ENCODE measurements at places on chromosomes 4 and X.
A peak's percentile ranks its signal among the peaks of the same experiment; 100 is the strongest.

GRCh38 chr4:108272561-108272960 lies 103.8 kb upstream of the LEF1 start:
- no peak for DNase-seq

- no peak for DNase-seq
Observed at GRCh38 chr4:137124278-137124932, 407.9 kb downstream of the PCDH18 start.

DNA sequence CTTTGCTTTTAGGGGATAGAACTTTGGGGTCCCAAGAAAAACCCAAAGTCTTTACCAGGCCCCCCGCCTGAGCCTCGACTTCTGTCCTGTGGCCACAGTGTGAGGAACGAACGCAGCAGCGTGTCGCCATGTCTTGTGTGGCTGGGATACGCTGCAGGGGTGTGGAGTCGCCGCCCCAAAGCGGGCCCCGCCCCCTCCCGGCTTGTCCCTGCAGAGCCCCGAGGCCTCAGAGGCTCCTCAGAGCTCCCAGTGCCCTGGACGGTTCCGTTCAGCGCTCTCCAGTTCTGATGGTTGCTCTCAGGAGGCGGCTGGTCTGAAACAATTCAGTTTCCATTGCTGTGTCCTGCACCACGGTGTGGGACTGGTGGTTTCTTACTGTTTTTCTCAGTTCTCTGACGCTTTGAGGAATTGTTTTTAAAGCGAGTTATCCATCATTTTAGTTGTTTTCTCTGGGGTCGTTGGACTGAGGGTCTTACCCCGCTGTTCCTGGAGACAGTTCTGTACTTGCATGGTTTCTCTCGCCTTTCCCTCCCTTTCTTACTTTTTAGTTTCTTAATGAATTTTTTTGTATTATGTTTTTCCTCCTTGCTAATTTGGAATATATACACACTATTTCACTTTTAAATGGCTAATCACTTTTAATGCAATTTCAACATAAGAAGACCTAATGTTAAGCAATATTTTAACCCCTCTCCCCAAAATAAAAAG lies 1.6 kb upstream of the IDUA start:
- peak; percentile 52 for DNase-seq

- DNase-seq, result no peak
Observed at GRCh38 chr4:53748328-53748772, 157.1 kb upstream of the LNX1 start.

- no peak for DNase-seq
Observed at GRCh38 chrX:13476384-13476783, 93.0 kb upstream of the EGFL6 start.

- no peak for DNase-seq
Observed at GRCh38 chrX:53795576-53795975, 109.1 kb upstream of the HUWE1 start.

- no peak for DNase-seq
Observed at GRCh38 chr4:41644288-41644914, 104.1 kb downstream of the PHOX2B start.

GRCh38 chr4:181278941-181279340 lies 964.3 kb upstream of the TENM3 start:
- no peak for DNase-seq

DNA sequence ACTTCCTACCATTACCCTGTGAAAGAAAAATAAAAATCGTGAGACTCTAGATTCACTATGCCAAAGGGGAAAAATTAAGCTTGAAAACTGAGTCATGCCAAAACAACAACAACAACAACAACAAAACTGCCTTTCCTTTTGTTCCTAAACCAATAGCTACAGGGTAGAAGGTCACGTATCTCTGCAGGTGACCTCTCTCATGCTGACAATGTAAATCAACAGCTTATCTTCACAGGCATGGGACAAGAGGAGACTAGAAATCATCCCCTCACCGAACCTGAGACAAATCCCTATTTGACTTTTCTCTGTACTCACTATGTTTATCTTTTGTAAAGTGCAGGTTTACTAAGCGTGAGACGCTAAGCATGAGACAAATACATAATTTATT lies 20.5 kb upstream of the AADAT start:
- no peak for DNase-seq

DNA sequence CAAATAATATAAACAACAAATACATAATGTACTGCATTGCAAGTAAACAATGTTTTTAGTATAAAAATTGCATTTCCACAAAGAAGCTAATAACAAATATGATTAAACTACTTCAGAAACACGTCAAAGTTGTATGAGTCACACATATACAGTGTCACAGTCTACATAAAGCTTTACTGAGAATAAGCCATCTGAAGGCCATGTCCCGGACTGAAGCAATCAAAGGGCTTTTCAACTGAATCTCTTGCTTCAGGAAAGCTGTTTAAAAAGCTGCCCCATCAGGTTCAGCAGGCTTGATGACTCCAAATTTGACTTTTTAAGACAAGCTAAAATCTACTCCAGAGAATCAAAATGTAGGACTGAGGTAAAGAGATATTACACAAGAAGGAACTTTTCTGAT lies 1476.8 kb downstream of the ADGRL3 start:
- no peak for DNase-seq

GRCh38 chr4:122107680-122108079 lies 44.5 kb upstream of the BLTP1 start:
- DNase-seq, result no peak

DNA sequence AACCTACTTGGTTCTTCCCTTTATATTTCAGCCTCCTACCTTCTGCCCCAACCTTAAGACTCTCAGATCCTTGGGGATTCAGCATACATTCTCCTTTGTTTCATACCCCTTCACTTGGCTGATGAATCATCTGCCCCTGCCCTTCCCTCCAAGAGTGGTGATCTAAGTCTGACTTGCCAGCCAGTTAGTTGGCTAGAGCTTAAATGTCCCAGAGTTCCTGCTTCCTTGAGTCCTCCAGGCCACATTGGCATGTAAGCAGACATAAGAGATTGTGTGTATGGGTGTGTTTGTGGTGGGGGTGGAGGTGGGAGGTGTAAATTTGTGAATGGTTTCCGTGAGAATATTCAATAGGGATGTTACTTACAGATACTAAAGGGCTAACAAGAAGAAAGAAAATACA lies 3.7 kb upstream of the TEX13D start:
- no peak for DNase-seq

GRCh38 chr4:188316391-188316790 lies 177.2 kb downstream of the TRIML1 start:
- no peak for DNase-seq

- DNase-seq, result no peak
Observed at GRCh38 chr4:13539619-13540445, 4.5 kb downstream of the NKX3-2 start.

- no peak for DNase-seq
Observed at GRCh38 chr4:37881811-37882210, 9.1 kb upstream of the TBC1D1 start.

DNA sequence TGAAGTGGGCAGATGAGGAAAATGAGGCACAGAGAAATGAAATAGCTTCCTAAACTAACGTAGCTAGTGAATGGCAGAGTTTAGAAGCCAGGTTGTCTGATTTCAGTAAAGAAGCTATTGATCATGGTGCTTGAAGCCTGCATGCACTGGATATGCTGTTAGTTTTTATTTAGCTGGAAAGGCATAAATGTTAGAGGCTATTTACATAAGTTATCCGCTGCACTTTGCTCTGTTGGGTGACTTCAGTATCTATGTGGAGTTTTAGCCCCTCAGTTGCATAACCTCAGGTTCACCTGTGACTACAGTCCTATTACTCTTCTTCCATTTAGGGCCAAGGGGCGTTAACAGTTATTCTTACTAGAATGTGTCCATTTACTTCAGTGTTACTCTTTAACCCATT lies 522.4 kb upstream of the RPS6KA3 start:
- no peak for DNase-seq

DNA sequence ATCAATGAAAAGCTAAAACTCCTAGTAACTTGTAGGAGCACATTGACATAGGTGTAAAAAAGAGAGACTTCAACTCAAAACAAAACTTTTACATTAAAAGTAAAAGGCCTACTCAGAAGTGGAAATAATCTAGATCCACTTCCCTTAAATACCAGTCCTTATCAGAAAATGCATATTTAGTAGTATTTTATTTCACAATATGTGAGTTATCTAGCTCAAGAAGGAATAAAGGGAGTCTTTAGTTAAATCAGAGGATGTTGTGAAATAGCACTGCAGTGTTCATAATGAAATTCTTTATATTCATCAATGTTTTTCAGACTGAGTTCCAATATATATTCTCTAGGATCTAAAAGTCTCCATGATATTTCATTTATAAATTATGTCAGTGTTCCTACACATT lies 715.0 kb downstream of the GRID2 start:
- no peak for DNase-seq

DNA sequence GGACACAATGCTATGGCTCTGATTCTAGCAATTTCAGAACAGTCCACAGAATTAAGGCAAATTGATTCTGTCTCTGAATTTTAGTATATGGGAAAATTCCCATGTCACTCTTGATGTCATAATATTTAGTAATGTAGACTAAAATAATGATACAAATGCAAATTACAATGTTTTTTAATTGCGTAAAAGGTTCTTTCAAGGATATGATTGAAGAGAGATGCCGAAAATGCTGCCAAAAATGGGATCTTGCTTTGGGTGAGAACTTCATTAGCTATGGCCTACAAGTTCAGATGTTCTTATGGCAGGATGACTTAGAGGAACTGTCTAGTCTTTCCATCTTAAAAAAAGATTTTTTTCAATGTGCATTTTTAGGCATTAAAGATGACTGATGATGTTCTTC lies 170.6 kb downstream of the TMA16 start:
- DNase-seq, result no peak

DNA sequence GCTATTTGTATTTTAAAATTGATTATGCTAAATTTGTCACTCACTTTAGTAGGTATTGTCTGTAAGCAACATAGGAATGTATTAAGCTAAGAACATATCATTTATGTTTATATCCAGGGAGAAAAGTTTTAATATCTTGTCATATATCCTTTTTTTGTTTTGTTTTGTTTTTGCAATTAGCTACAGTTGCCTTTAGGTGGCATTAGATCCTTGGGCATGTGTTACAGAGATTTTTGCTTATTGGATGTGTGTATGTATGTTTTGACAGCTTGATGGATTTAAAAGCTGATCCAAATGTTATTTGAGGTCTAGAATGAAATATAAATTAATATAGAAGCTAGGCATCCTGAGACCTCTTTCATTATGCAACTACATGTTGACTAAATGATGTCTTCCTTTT lies 36.1 kb upstream of the OTUD4 start:
- no peak for DNase-seq

- no peak for DNase-seq
Observed at GRCh38 chrX:122703762-122704161, 480.3 kb upstream of the GRIA3 start.

DNA sequence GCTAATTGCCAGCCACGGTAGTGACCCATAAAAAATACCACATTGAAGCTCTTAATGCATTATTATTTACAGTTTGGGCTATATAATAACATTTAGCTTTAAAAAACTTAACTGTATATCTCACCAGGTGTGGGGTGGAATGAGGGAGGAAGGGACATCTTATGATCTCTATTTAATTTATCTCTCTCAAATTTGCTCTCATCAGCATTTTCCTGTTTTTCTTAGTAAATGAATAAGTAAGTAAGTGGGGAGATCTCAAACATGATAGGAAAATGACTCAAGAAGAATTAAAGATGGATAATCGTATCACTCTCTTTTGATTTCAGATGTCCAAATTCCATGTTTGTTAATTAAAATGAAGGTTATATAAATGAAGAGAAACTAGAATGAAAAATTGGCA lies 200.7 kb upstream of the NR3C2 start:
- no peak for DNase-seq

DNA sequence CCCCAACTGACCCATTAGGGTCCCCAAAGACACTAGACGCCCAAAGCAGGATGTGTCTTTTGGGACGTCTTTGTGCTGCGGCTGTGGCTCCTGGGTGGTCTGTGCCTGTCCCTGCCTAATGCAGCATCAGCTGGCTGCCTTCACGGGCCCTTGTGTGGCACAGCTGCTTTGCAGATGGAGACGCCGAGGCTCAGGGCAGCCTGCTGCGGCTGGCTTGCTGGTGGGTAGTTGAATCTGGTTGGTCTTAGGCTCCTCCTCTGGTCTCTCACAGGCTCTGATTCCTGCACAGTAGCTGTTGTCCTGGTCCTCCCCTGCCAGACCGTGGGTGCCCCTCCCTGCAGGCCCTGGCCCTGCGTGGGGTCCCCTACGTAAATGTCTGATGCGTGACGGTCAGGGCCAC lies 8.1 kb downstream of the CPZ start:
- DNase-seq, result no peak

DNA sequence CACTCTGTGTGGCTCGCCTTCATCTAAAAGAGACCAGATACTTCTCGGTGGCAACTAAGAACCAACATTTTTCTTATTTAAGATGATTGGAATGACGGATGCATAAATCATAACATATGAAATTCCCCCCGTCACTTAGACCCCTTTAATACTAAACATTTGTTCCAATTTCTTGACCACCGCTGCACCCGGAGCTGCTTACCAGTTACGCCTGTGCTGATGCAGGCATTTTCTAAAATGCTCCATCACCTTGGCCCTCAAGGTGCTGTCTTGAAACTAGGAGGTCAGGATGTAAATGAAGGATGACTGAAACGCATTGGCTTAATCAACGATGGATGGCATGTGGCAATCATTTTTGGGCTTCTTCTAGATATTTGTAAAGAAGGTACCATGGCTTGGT lies 130.0 kb downstream of the CPZ start:
- no peak for DNase-seq

DNA sequence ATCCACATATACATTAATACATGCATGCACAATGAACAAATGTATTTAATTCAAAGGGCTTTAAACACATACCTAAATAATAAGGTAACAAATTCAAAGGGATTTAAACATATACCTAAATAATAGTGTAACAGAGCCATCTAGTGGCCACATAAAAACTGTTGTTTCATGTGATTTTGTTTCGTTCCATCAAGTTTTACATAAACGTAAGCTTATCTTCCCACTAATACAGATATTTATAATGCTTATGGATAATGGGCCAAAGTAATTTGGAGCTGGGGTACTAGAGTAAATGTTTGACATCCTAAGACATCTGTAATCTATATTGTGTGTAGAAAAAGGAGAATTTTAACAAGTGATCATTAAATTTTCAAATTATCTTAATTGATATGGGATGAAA lies 82.3 kb downstream of the PRSS12 start:
- no peak for DNase-seq

DNA sequence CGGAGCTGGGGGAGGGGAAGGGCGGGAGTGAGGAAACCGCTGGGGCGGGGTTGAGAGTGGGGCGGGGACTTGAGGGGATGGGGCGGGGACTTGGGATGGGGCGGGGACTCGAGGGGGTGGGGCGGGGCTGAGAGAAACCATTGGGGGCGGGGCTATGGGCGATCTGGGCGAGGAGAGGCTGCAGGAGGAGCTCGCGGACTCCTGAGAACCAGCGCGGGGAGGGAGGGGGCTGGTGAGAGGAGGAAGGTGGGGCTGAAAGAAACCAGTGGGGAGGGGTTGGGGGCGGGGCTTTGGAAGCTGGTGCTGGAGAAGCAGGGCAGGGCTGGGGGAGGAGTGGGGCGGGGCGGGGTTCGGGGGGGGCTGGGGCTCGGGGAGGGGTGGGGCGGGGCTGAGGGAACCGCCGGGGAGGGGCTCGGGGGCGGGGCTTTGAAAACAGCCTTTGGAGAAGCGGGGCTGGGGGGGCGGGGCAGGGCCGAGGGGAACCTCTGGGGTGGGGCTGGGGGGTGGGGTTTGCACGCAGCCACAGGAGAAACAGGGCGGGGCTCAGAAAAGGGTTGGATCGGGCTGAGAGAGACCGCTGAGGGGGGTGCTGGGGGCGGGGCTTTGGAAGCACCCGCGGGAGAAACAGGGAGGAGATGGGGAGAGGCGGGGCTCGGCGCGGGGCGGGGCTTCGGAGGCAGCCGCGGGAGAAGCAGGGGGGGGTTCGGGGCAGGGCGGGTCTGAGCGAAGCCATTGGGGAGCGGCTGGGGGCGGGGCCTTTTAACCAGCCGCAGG lies 777 bp upstream of the EOLA2 start:
- peak; percentile 71 for DNase-seq
